A549 (cell line): ENCODE measurements at places on chromosomes 2 and 18.

- DNase-seq, result no peak
Observed at GRCh38 chr2:212311807-212312404, 226.7 kb downstream of the ERBB4 start.

DNA sequence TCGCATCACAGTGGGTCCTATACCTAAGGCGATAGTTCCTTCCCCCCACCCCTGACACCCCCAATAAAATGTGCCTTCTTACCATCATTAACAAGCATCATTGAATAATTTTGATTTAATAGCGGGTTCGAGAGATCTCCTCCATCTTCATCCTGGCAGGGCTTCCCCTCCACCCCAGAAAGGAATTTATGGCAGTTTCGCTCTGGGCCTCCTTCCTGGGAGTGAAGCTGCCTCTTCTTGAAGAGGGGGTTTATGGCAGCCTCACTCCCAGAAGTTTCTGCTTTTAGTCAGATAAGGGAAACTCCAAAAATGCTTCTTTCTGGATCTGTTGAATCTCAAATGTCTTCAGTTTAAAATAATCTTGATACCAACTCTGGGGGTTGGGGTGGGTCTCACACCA, 45.7 kb downstream of the RRM2 start:
- DNase-seq, result no peak

DNA sequence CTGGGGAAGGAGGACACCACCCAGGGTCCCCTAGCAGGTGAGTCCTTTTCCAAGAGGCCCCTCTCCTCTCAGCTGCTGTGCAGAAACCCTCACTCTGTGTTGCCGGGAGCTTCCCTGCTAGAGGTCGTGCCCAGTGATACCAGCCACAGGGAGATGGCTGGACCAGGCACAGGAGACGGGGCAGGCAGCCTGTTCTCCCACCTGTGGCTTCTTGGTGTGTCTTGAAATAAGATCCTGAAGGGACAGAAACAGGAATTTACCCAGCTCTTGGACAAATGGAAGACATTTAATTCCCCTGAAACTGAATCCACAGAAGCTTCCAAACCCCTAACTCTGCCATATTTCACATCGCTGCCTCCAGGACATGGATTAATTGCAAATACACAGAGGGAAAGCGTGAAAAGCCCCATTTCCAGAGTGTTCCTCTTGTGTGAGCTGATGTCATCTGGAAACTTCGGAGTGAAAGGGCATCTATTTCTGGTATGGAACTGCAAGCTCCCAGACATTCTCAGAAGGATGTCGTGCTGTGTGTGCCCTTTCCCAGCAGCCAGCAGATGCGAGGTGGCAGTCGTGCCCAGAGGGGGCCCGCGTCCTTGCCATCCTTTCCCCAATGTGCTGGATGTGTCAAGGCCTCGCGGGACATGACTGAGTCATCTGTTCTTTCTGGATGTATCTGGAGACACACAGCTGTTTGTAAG, 177.7 kb downstream of the SEPTIN10 start:
- no peak for DNase-seq

DNA sequence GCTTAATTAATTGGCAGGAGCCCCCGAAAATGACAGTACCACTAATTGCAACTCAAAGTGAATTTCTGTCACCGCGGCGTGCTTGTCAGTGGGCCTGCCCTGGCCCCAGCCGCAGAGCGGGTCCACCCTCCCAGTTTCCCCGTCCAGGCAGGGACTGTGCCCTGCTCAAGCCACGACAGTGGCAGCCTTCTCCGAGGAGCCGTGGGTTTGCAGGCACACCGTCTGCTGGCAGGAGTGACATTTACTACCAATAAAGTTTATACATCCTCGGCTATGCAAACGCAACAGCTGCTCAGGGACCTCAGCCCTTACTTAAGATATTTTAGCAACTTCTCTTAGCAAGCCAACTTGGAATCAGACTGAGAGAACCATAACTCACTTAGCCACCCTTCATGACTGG, 112.7 kb downstream of the GBX2 start:
- no peak for DNase-seq

DNA sequence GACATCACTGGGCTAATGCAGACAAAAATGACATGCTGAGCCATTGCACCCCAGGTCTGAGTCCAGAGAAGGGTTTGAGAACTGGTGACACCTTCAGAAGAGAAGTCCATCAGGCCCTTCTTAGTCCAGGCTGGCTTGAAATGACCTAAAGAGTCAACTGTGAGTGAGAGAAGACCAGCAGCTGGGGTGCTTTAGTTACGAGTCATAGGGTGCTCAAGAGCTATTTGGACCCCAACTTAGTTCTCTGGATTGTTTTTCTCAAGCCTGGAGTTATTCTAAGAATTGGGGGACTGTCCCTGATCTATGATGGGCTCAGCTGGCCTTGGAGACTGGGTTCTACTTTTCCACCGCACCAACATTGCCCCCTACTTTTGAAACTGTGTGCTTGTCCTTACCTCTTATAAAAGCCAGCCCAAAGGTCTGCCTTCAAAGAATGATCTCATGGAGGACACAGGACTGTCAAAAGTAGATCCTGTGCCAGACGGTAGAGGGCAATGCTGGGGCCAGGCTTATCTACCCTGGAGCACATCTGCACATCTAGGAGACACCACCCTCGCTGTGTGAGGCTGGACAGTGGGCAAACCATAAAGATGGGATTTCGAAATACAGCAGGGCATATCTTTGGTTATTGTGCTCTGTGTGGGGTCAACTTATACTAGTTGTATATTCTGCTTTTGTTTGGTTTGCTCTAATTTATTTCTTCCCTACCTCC, 333.0 kb upstream of the SLC14A2 start:
- no peak for DNase-seq

GRCh38 chr2:210971431-210971830, 415.0 kb downstream of the CPS1 start:
- no peak for DNase-seq
